ENCODE measurements at places on chromosomes 1 and 21. TPM values are rescaled to one million over a fixed set of nuclear protein-coding genes. Genes with fewer than 3 reads are reported as not detected.

The PRDM16 gene
- not detected for total RNA-seq

The CHI3L2 gene
- 4.0 TPM for total RNA-seq

The MPL gene
- total RNA-seq, result not detected

The INSRR gene
- 0.78 TPM for total RNA-seq

The NUP133 gene
- 47.9 TPM for total RNA-seq

The CFAP107 gene
- not detected for total RNA-seq

The TMPRSS3 gene
- total RNA-seq, result 33.7 TPM

DNA sequence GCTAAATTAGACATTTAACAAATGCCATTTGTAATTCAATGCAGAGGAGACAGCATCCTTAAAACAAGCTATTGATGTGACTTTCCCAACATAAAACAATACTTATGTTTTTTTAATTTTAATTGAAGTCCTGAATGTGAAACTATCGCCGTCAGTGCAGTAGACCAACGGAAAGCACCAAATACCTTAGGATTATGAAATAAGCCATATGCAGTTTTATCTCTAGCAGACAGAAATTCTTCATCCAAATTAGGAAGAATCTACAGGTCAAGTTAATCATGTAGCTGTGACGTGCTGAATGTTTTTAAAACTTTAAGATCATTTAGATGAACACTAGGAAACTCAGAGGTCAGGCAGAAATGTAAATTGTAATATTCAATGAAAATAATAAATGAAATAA lies 714 bp upstream of the ST6GALNAC5 start:
- DNase-seq, result no peak

DNA sequence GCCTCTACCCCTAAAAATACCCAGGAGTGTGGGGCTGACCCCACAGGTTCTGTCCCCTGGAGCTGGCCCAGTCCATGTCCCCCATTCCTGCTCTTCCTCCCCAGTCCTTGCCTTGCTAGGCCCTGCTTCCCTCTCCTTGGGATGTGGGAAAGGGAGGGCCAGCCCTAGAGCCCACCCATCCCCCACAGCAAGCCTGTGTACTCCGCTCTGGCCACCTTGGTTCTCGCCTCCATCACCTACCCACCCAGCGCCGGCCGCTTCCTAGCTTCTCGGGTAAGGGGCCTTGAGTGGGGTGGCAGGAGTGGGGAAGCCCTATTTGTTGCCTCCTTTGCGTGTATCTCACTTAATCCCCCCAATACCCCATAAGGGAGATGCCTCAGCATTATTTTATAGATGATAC lies 6.7 kb downstream of the CLCNKB start:
- DNase-seq, result no peak

DNA sequence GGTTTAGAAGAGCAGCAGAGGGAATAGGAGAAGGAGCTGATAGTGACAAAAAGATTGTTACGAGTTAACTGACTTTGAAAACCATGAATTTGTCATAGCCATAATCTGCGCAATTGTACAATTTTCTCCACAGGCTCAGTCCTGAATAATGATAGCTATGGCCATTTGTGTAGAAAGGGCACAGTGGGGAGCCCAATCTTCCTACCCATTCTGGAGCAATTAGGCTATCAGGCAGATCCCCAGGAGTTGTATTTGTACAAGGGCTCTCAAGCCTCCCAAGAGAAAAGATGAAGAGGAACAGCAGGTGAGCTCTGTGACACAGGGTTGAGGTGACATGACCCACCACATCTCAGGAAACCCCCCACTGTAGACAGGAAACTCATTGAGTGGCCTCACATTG lies 42.1 kb upstream of the SAMD13 start:
- DNase-seq, result no peak

GRCh38 chr1:194755241-194755994 lies 1569.0 kb upstream of the B3GALT2 start:
- DNase-seq, result no peak

- no peak for DNase-seq
These were observed 323.3 kb downstream of the AJAP1 start for GRCh38 chr1:4977701-4978100.

GRCh38 chr1:29236712-29237128 lies 398 bp downstream of the PTPRU start:
- no peak for DNase-seq

- no peak for DNase-seq
These were observed 47.8 kb downstream of the CEP350 start for GRCh38 chr1:180002437-180002836.

DNA sequence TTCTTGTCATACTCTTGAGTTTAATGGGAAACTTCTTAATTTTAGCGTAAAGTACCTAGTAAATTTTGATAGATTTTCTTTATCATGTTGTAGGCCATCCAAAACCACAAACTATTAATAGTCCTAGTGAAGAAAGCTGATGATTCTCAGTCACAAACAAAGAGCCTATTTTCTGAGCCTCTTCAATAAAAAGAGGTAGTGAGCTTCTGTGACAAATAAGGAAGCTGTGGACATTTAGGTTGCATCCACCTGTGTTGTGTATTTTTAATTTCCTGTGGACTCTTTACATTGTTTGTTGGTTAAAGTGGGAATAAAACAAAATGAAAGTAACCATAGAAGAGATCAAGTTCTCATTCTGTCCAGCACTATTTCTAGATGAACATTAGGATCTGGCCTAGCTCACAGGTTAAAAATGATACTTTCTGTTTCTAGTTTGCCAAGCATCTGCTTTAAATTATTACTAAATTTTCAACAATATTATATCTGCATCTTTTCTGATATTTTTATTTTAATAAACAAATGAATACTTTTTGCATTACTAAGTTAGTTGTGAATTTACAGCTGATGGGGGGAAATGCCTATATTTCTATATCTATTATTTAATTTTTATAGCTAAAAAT lies 702.2 kb upstream of the ADGRL4 start:
- DNase-seq, result no peak

GRCh38 chr1:114485286-114485685 lies 25.7 kb downstream of the TRIM33 start:
- no peak for DNase-seq

- no peak for DNase-seq
These were observed 1.2 kb upstream of the PADI2 start for GRCh38 chr1:17120481-17120877.

DNA sequence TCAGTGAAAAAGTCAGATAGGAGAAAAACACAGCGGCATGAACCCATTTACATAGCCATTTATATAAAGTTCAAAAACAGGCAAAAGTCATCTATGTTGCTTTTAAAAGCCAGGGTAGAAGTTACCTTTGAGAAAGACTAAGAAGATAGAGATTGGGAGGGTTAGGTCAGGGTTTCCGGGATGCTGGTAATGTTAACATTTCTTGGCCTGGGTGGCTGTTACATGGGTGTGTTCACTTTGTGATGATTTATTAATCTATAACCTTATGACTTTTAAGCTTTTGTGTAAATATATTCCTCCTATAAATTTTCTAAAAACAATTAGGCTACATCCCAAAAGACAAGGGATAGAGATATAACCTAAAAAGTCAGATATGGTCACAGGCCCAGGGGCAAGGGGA lies 15.0 kb upstream of the FAM20B start:
- DNase-seq, result no peak

- DNase-seq, result no peak
These were observed 2.0 kb upstream of the ASCL5 start for GRCh38 chr1:201128962-201129361.

DNA sequence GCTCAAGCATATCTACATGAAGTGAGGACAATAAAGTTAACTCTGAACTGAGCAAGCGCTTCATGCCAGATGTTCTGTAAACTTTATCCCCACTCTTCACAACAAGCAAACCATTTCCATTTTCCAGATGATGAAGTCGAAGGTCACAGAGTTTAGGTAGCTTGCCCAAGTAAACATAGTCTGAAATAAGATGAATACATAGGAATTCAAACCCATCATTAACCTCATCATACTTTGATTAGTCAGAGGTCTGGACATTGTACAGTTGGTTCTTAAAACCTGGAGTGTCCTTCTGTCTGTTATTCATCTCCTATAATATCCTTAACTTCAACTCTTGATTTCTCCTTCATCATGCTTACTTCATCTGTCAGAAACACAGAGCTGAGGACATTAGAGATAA lies 180.3 kb upstream of the C8B start:
- no peak for DNase-seq

DNA sequence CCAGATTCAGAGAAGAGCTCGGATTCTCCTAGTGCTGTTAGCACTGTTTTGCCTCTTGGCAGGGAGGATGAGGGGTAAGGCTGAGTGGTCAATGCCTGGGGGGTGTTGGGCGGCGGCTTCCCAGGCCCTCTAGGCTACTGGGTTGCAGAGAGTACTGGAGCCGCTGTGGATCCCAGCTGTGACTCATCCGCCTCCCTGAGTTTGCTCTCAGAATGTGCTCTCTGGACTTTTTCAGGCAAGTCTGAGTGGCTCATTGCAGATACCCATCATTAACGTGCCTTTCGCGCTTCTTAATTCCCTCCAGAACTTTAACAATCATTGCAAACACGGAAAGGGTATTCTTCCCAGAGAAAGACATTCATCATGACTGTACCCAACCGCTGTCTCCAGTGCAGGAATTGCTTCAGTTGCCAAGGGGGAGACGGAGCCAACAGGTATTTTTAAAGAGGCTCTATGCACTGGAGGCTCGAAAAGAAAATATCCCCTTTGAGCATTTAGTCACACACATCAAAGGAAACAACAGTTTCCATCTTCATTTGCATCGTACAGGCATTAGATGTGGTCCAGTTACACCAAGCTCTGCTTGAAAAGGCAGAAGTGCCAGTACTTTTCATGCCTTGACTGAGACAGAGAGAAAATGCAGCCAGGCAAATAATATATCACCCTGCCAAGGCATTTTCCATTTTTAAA lies 14.4 kb upstream of the CAMTA1 start:
- no peak for DNase-seq

- DNase-seq, result no peak
These were observed 96.4 kb downstream of the GLIS1 start for GRCh38 chr1:53642607-53643006.
